Lower lobe of right lung (tissue), 2 donors: ENCODE measurements at places on chromosomes 5 and 9.
A peak's percentile ranks its signal among the peaks of the same experiment; 100 is the strongest.

DNA sequence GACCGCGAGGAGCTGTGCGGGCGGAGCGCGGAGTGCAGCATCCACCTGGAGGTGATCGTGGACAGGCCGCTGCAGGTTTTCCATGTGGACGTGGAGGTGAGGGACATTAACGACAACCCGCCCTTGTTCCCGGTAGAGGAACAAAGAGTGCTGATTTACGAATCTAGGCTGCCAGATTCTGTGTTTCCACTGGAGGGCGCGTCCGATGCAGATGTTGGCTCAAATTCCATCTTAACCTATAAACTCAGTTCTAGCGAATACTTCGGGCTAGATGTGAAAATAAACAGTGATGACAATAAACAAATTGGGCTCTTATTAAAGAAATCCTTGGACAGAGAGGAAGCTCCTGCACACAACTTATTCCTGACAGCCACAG is 590 bp downstream of the PCDHA6 start:
- no peak for DNase-seq

- DNase-seq = no peak
These were observed 4.0 kb upstream of the NIPSNAP3A start for GRCh38 chr9:104743376-104743985.

DNA sequence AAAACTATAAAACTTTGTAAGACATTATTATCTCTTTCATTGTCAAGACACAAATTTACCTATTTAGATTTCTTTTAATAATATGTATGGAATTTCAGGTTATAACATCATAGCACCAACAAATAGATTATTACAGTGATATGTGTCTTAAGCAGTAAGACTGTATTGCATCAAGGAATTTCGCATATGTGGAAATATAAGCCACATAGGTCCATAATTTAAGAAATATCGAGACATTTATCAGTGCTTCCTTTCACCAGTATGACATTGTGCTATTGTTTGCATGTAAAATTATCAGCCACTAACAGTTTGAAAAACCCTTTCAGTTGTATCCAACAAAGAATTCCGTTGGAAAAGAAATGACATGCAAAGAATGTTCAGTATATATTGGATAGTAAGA is 186.7 kb upstream of the RASA1 start:
- no peak for DNase-seq

DNA sequence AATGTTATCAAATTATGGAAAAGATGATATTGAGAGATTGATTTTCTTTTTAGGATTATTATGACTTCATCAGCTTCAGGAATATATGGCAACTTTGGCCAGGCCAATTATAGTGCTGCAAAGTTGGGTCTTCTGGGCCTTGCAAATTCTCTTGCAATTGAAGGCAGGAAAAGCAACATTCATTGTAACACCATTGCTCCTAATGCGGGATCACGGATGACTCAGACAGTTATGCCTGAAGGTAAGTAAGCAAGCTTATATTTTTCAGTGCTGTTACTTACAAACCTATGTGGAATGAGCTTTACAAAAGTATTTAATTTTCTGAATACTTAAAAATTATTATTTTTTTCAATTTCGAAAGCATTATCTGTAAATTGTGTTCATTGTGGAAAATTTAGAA is 26.5 kb downstream of the HSD17B4 start:
- no peak for DNase-seq

GRCh38 chr5:56638061-56638621 is 177.2 kb upstream of the MAP3K1 start:
- no peak for DNase-seq

- DNase-seq = no peak
These were observed 134.6 kb downstream of the RAB3C start for GRCh38 chr5:58717303-58718007.

GRCh38 chr5:138573949-138574670 is 1.1 kb downstream of the HSPA9 start:
- no peak for DNase-seq

- no peak for DNase-seq
These were observed 153.9 kb downstream of the ARRDC3 start for GRCh38 chr5:91229031-91229727.

DNA sequence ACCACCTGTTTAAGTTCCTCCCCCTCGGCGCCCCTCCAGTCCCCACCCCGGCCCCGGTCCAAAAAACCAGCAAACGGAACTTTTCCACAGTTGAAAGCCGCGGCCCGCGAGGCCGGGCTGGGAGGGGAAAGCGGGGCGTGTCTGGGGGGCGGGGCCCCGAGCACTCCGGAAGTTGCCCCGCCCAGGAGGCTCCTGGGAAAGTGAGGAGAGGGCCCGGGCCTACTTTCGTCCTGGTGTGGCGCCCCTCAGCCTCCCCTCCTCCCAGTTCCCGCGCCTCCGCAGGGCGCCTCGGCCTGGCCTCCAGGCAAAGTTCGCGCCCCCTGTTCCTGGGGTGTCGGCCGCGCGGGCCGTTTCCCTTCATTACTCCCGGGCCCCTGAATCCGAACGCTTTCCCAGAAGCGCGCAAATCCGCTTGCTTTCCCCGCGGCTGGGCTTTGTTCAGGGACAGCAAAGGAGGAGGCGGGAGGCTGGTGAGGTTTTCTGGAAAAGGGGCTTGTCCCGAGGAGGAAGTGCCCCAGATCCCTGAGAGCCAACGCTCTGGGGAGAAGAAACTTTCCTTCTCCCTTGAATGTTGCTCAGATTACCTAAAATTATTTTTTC is 4.5 kb upstream of the DMRT3 start:
- no peak for DNase-seq

DNA sequence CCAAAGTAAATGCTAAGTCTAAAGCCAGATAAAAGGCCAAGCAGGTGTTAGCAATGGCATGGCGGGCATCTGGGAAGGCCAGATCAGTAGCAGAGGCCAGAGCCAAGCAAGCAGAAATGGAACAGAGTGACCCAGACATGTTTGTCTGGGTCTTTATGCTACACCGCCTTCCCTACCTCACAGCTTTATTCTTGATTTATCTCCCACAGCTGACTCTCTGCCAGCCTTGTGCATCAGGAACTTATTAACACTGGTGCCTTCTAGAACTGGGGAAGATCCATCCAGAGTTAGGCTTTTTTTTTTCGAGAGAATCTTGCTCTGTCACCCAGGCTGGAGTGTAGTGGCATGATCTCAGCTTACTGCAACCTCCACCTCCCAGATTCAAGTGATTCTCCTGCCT is 112.5 kb upstream of the SLC44A1 start:
- no peak for DNase-seq

DNA sequence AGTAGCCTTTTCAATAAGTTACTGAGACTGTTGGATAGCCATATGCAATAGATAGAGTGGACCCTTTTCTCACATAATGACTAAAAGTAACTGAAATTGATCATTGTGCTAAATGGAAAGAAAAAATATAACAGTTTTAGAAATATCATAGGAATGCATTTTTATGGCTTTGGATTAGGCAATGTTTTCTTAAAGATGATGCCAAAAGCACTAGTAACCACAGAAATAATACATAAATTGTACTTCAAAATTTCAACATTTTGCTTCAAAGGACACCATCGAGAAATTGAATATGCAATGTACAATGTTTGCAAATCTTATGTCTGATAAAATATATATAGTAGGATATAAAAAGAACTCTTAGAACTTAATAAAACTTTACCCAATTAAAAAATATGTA is 1267.5 kb upstream of the CDH9 start:
- no peak for DNase-seq

DNA sequence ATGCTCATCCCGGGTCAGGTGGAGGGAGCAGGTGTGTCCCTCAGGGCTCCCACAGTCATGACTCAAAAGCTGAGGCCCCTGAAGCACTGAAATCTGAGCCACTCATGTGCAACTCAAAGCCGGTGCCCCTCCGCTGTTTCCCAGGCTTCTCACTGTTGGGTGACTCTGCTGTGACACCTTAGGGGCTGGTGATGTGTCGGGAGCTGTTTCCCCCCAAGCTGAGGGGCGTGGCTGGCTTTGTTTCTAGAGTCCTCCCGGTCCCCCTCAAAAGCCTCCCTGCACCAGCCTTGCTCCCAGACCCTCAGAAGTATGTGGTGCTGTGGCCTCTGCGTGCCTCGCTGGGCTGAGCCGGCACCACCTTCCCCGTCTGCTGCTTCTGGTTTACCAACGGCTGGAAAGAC is 39.7 kb downstream of the PLPP7 start:
- DNase-seq = peak; percentile 38

GRCh38 chr5:535846-536698 is 11.8 kb upstream of the SLC9A3 start:
- DNase-seq = peak; percentile 33

- no peak for DNase-seq
These were observed 65.9 kb downstream of the PPARGC1B start for GRCh38 chr5:149796030-149796429.

DNA sequence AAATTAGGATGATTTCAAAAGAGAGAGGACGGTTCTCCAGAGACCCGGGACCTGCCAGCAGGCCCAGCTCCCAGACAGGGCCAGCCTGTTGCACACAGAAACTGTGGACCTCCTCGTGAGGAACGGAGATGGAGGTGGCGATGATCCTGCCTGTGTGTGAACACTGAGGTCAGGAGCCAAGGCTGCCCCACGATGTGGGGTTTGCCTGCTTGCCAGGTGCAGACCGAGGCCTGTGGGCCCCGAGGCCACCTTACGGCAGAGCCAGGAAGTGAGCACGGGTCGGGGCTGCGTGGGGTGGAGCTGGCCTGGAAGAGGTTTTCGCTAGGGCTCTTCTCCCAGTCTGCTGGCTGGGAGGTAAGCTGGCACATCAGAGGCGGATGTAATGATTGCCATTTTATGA is 4.3 kb downstream of the FAM163B start:
- peak; percentile 40 for DNase-seq

- DNase-seq = no peak
These were observed 464.4 kb downstream of the TAF11L14 start for GRCh38 chr5:18098691-18099090.

DNA sequence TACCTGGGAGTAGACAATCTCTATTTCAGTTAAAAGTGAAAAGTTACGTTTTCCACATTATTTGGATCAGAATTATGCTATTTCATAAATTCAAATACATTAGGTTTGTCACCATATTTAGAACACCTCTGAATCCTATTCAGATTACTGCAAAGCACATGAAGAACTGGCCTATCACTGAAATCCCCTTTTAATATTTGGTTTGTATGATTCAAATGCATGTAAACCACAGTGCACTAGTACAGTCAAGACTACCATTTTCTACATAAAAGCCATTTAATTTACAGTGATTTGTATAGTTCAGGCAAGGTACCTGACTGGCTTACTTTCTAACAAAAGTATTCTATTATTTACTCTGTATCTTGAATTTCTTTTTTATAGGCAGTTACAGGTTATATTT is 212.5 kb downstream of the MEF2C start:
- no peak for DNase-seq

- peak; percentile 68 for DNase-seq
These were observed 25.3 kb upstream of the ENHO start for GRCh38 chr9:34547960-34548611.

DNA sequence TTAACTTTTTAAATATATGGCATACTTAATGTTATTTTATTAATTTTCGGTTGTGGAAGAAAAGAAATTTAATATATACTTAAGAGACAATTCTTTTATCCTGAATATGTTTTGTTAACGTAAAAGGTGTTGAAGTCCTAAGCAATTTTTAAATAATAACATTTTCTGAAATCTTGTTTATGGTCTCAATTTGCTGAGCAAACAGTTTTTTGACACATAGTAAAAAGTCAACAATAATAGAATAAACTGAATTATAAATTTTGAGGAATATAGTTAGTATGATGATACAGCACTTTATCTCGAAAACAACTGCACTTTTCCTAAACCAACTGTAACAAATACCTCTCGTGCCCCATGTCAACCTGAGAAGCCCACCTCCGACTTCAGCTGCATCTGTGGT is 229.8 kb upstream of the TARS1 start:
- no peak for DNase-seq

GRCh38 chr9:75239176-75239575 is 150.9 kb downstream of the OSTF1 start:
- DNase-seq = peak; percentile 79

- no peak for DNase-seq
These were observed 26.2 kb downstream of the OSMR start for GRCh38 chr5:38871790-38872551.

DNA sequence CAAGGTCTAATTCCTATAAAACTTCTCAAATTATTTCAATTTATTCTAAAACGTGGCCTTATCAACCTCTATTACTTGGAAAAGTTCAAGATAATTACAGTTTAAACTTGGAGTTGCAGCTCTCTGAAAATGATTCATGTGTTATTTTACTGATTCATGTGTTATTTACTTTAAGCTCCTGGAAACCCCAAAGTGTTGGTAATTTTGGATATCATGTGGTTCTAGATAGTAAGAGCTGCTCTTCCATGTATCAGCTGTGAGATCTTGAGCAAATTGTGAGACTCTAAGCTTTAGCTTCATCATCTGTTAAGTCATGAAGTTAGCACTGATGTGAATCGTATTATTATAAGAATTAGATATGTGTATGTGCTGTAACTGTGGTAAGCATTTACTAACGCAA is 749.2 kb downstream of the TLE4 start:
- DNase-seq = no peak

DNA sequence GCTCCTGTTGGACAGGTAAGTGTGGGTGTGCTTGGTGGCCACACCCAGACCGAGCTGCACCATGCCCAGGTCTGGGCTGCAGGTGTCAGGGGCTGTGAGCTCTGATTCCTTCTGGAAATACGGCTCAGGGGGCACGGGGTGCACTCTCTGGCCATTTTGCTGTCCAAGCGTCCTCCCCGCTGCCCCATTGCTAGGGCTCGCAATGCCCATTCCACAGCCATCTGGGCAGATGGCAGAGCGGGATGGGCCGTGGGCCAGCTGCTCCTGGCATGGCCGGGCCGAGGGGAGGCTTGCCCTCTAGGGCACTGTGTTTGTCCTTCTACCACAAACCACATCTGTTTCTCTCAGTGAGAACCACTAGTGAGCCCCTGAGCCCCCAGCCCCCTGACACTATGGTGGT is 67.9 kb upstream of the RXRA start:
- DNase-seq = no peak

DNA sequence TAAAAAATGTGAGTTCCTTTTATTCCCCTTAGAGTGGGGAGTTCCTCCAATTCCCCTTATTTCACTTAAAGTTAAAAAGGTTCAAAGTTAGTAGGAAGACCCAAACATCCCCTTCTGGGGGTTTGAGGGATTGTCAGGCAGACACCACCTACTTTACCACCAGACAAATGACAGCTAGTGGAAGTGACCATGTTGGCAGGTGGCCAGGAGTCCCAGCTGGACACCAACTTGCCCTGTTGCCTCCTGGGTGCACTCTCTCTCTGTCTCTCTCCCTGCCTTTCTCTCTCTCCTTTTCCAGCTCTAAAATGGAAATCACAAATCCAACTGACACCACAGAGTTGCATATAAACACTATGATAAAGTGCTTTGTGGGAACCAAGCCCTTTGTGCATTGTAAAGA is 307.7 kb upstream of the TLE4 start:
- DNase-seq = no peak

GRCh38 chr5:102811972-102812371 is 56.9 kb downstream of the PAM start:
- no peak for DNase-seq

DNA sequence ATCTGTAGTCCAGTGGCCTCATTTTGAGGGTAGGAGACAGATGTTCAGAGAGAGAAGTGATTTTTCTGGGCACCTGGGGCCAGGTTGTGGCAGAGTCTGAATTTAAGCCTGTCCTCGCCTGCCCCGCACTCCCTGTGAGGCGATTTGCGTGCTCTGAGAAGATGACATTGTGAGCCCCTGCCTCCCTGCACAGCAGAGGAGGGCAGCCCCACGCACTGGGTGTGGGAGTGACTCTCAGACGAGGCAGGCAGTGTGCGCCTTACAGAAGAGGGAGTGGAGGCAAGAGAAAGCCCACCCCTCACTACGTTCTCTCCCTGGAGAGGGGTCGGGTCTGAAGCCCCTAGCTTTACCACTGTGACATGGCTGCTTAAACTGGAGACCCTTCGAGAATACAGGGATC is 35.7 kb downstream of the IRX4 start:
- peak; percentile 9 for DNase-seq
